ENCODE measurements at places on chromosomes 6 and 20.

DNA sequence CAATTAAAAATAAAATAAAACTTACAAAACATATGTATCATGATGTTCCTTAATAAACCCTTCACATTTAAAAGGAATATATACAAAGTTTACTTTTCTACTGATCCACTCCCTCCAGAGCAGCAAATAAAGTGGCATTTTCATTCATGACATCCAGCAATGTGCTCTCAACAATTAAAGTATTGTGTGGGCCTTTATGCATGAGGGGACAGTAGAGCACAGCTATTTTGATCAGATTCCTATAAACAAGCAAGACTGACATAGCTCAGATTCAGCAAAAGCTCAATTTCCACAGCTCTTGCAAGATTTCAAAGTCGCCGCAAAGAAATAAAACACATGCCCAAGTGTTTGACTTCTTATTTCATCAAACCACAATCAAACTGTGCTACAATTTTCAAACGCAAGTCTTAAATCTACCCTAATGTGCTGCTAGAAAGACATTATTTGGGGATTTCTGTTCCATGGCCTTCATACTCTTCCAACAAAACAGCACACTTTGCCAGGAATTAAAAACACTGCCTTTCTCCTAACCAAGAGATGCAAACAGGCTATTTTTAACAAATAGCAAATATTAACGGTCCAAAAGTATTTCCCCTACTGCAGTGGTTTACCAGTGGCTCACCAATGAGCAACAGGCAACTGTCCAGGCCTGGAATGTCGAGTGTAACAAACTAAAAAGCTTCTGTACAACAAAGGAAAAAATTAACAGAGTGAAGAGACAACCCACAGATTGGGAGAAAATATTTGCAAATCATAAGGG is 52.3 kb downstream of the MBOAT1 start:
- DNase-seq, result no peak

DNA sequence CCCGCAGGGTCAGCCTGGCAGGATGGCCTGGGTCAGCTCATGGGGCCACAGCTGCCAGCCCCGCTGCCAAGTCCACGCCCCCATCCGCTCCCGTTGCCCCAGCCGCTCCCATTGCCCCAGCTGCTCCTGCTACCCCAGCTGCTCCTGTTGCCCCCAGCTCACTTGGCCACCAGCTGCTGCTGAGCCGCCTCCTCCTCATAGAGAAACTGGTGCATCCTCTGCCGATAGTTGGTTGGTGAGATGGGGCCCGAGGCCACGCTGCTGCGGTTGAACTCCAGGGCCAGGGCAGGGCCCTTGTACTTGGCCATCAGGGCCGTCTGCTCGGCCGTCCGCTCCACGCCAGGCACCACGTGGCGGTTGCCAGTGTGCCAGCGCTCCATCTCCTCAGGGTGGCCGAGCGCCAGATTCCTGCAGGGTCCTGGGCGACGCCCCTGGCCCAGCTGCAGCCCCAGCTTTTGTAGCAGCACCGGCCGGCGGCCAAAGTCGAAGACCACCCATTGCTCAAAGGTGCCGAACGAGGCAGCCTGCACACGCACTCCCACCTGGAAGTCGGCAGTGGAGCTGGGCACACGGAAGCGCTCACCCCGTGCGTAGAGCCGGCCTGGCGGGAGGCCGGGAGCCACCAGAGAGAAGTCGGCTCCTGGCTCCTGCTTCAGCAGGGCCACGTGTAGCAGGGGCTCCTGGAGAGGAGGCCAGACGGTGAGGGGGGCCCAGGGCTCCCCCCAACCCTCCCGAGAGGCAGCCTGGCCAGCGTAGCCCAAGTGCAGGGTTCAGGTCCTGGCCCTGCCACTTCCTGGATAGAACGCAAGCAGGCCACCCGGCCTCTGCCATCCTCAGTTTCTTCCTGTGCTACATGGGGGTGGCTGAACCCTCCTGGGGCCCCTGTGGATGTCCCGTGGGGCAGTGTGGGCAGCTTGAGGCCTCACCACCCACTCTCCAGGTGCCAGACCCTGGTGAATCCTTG is 4.8 kb downstream of the HELZ2 start:
- no peak for DNase-seq

- DNase-seq, result no peak
Observed at GRCh38 chr6:11616200-11616611, 78.7 kb downstream of the TMEM170B start.

DNA sequence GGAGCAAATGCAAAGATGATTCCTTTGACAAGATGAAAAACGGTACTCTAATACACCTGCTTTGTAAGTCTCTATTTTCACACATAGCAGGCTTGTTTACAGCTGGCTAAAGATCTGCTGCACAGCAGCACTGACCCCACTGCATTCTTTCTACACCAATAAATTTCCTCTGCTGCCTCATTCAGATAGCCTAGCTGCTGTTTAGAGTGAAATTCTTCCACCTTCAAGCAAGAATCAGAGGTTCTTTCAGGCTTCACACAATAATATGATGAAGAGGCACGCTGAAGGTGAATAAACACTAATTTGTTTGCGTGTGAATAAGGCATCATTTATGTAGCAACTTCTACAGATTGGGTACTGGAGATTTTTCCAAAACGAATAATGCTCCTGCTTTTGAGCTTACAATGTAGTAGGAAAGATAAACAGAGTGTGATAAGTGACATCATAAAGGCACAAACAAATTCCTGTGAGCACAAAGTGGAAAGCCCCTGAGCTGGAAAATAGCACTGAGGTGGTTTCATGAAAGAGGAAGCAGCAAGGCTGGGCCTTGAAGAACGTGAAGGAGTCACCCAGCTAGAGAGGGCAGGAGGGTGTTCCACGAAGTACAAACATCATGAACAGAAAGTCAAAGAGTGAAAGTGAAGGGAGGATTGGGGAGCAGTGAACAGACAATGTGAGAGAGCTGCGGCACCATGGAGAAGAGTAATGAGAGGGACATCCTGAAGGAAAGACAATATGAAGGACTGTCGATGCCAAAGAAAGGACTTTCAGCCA is 543.4 kb downstream of the CD83 start:
- no peak for DNase-seq

DNA sequence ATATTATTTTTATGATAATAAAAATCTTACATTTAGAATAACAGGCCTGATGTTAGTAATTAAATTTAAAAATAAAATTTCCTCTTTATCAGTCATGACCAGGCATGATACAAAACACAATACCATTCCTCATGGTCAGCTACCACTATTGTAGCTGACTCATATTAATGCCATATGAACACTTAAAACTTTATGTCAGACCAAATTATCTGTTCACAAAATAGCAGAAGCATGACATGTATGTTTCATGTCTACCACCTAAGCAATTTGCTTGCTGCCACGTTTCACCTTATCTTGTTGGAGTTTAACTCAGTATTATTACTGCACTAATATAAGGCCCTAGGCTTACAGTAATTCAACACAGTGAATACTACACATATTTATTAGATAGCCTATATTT is 65.7 kb downstream of the HTR1B start:
- no peak for DNase-seq

- DNase-seq, result no peak
Observed at GRCh38 chr6:27280064-27280539, 32.0 kb downstream of the POM121L2 start.

GRCh38 chr6:156869980-156870398 is 92.8 kb downstream of the ARID1B start:
- DNase-seq, result no peak

DNA sequence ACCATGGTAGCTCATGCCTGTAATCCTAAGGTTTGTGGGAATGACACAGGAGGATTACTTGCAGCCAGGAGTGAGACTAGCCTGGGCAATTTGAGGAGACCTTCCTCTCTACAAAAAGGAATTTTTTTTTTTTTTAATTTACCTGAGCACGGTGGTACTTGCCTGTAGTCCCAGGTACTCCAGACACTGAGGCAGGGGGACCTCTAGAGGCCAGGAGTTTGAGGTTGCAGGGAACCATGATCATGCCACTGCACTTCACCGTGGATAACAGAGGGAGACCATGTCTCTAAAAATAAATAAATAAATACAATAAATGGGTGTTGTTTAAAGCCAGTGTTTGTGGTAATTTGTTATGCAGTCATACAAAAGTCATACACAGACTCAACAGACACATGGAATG is 2.4 kb upstream of the HLA-F start:
- DNase-seq, result no peak

DNA sequence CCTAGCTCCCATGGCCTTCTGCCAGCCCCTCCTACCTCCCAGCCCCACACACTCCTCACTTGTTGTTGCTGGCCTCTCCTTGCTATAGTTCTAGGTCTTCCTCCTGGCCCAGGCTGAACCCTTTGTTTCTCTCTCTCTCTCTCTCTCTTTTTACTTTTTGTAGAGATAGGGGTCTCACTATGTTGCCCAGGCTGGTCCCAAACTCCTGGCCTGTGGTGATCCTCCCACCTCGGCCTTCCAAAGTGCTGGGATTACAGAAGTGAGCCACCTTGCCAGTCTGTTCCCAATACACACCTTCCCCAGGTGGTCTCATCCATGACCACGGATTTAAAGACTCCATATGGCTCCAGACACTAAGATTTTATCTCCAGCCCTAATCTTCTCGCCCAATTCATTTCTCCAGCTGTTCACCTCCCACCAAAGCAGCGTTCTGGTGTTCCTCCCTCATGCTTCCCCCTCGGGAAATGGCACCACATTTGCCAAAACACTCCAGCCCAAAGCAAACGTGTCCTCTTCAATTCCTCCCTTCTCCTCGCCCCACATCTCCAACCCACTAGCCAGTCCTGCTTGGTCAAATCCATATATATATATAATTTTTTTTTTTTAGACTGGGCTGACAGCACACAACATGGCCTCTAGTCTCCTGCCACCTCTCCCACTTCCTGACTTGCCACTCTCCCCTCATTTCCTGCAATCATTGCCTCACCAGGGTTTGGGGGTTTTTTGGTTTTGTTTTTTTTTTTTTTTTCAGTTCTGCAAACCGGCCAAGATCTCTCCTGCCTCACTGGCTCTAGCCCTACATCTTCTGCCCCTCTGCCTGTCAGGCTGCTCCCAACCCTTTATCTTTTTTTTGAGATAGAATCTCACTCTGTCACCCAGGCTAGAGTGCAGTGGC is 104.4 kb downstream of the NCR2 start:
- no peak for DNase-seq

DNA sequence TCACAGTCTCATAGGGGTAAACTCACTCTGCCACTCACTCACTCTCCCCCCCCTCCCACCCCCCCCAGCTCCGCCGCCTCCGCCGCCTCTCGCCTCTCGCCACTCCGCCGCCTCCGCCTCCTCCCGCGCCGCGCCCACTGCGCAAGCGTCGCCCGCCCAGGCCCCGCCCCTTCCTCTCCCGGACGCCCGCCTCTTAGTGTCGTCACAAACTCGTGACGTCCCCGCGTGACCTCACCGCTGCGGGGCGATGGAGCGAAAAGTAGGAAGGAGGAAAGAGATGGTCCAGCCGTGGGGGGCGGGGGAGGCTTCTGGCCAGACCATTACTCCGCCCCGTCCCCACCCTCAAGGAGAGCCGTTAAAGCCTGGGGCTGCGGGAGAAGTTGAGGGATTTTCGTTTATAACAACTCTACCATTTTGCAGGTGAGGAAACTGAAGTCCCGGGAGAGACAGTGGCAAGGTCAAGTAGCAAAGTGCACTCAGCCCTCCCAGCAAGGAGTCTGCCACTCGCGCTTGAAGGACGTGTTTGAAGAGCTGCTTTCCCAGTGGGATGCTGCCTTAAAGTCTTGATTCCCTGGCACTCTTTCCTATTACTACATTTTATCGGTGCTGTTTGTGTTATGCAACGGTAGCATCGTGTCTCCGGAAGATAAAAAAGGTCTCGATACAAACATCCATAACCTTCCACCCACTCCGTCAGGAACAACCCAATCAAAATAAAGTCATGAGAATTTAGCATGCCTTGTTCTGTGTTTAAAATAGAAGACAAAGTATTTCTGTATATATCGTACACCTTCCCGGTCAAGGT is at the start of gene ILRUN:
Gene ILRUN (minus strand): TSS at position 29 of the 805 bp plus-strand sequence. CDS start 164 bp downstream, outside the sequence.
- DNase-seq, result peak; percentile 96

- no peak for DNase-seq
Observed at GRCh38 chr6:170035901-170036304, 255.0 kb downstream of the DLL1 start.

DNA sequence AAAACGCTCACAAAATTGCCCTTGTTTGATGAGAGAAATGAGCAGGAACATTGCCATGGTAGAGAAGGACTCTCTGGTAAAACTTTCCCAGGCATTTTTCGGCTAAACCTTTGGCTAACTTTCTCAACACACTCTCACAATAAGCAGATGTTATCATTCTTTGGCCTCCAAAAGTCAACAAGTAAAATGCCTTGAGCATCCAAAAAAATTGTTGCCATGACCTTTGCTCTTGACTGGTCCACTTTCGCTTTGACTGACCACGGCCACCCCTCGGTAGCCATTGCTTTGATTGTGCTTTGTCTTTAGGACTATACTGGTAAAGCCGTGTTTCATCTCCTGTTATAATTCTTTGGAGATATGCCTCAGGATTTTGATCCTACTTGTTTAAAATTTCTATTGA is 41.1 kb upstream of the PREP start:
- DNase-seq, result no peak

- DNase-seq, result no peak
Observed at GRCh38 chr6:3320238-3320811, 61.6 kb downstream of the PSMG4 start.

DNA sequence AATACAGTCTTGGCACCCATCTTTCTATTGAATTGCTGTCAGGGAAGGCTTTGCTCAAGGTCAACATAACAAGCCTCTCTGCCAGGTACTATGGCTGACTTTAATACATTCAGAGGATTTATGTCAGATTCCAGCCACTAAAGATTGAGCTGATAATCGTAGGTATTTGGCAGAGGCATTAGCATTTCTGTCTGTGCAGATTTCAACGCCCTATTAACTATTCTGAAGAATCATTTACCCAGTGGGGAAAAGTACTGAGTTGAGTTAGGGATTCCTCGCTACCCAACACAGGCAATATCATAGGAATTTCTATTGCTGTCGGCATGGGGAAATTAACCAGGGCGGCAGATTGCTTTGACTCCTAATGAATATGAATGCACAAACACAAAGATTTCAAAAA is 233.7 kb upstream of the SPTLC3 start:
- DNase-seq, result no peak

GRCh38 chr6:53035549-53036213 is 29.5 kb upstream of the FBXO9 start:
- DNase-seq, result no peak

GRCh38 chr20:39903806-39904465 is 785.1 kb downstream of the MAFB start:
- DNase-seq, result no peak

DNA sequence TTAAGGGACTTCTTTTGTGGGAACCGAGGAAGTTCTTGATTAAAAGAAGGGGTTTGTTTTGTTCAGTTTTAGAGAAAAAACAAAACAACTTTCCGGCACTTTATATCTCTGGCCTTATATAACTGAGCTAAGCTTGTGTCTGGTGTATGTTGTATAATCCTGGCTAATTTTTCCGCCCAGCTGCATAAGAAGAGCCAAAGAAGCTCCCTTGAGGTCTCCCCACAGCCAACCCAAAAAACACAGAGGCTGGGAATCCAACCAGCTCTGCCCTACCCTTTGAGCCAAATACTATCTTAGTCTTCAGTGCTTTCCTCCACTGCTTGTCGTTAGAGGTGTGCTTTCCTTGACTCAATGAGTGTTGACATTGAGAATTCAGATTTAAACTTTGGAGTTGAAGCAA is 45.5 kb upstream of the RNF146 start:
- no peak for DNase-seq

- peak; percentile 74 for DNase-seq
Observed at GRCh38 chr6:53794137-53794719, 577 bp upstream of the LRRC1 start.
